ENCODE measurements at places on chromosomes 13 and 19.

GRCh38 chr13:51502153-51502651 is 49.4 kb upstream of the INTS6 start:
- DNase-seq = no peak

DNA sequence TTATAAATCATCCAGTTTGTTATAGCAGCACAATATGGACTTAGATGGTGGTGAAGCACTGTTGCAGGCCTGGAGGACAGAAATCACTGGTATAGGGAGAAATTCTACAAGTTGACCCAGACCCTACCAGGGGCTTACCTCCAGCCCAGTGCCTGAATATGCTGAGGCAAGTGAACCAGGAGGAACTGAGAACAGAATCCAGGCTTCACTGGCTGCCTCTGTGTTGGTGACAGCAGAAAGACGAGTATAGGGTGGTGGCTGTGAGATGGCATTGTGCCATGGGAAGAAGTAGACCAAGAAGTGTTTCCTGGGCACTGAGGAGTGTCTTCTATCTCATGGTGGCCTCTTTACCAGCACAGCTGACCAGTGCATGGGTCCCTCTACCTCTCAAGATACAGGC is 15.9 kb upstream of the EID2 start:
- no peak for DNase-seq

GRCh38 chr19:8041531-8041931 is 11.0 kb upstream of the CCL25 start:
- no peak for DNase-seq

DNA sequence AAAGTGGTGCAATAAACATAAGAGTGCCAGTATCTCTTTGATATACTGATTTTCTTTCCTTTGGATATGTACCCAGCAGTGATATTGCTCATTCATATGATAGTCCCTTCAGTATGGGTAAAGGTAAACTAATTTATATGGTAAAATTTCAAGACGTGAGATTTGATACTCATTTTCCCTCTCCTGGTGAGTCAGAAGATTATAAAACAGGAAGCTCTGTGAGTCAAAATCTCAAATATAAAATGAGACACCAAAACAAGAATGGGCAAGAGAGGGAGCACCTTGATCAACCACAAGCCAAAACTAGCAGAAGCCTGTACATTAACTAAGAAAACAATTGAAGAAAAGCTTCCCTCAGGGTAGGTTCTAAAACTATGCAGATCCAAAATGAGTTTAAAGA is 216.3 kb downstream of the SLITRK6 start:
- DNase-seq = no peak

DNA sequence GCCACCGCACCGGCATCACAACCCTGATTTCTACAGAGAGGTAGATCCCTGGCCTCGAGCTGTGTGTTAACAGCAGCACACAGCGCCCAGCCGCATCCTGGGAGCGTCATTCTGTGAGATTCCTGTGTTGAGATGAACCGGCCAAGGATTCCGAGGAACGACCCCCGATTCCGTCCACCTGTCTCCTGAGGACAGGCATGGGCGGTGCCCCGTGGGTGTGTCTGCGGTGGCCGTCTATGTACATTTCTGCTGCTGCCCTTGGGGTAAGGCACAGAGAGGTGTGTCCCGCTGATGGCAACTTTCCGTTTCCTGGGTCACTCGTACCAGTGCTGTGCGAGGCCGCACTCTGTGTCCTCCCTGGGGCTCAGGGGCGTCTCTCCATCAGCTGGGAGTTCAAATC is 16.1 kb upstream of the F2RL3 start:
- DNase-seq = no peak

GRCh38 chr13:67792151-67792676 is 562.1 kb upstream of the PCDH9 start:
- DNase-seq = no peak

DNA sequence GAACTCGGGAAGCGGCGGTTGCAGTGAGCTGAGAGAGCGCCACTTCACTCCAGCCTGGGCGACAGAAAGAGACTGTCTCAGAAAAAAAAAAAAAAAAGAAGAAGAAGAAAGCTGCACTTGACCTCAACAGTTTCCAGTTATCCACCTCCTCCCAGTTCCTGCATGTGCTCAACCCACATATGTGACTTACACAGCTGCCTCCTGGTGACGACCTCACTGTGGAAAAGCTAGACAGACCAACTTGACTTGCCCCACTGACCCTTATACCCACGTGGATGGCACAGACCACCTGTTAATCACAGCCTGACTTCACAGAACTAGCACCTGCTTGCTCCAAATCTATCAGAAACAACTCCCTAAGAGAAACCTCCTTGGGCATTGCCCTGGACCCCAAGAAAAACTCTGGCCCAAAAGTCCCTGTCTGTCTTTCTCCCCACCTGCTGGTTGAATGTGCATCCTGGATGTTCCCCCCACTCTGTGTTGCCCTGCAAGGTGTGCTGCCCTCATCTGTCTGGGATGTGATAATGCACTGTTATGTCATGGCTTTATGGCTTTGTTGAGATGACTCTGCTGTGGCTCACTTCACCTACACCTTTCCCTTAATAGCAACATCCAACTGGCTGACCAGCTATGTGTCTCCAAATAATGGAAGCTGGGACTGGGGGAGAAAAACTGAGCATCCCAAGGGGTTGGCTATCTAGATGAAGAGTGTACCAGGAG is 2.8 kb downstream of the ZNF20 start:
- no peak for DNase-seq

DNA sequence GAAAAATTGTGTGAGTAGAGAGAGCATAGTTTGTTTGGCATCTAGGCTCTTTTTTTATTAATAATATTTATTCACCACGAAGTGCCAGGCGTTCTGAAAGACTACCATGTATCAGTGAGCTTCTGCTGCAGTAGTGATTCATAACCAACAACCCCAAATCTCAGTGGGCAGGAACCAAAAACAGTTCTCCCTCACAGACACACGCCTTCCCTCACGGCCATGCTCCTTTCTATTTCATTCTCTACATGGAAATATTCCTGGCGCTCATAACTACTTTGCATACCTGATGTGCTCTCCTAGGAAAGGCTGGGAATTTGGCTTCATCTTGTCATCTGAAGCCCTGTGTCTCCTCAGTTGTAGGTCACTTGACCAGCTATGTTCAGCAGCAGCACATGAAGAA is 26.6 kb upstream of the AMER2 start:
- DNase-seq = no peak
